ENCODE measurements at places on chromosomes 6 and 20.
A peak's percentile ranks its signal among the peaks of the same experiment; 100 is the strongest.

DNA sequence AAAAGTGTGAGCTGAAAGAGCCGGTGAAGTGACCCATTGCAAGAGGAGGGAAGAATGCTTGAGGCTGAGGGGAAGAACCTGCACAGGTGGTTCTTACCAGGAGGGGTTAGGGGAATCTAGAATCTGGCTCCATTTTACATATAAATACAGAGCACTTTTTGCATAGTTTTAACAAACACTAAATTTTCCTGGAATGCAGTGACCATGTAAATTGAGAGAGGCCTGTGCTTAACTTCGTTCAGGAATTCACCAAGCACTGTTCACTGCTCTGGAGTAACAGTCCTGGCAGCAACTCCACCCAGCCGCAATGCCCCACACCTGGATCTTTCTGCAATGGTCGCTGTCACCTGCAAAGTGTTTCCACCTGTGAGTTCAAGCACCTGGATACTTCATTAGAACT, 13.2 kb upstream of the RIPOR3 start:
- DNase-seq: no peak

- DNase-seq: no peak
These were observed 337.4 kb upstream of the PRDM1 start for GRCh38 chr6:105748737-105749161.

GRCh38 chr20:17613328-17614175, 43.7 kb downstream of the DSTN start:
- no peak for DNase-seq

DNA sequence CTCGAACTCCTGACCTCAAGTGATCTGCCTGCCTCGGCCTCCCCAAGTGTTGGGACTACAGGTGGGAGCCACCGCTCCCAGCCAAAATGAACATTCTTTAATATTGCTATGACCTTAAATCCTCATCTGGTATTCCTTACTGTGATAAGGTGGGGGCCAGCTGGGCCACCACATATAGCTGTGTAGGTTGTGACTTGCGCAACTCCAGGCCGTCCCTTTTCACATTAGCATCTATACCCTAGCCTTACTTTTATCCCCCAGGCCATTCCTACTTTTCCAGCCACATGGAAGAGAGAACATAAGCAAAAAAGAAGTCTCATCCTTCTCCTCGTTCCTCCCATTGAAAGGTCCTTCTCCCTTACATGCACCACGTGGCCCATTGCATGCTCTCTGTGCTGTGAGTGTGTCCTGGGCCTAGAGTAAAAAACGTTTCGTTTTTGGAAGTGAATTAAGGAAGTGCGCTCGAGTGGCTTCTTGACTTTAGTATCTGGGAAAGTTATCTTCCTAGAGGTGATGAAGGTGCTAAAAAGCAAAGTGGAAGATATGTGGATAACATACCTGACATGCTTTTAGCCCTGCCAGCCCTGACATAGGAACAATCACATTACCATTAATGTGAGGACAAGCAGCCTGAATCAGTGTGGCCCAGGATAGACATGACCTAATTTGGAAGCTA, 56.8 kb upstream of the KIF13A start:
- DNase-seq: no peak

GRCh38 chr20:5080384-5080877, 39.3 kb downstream of the PCNA start:
- DNase-seq: peak; percentile 17

DNA sequence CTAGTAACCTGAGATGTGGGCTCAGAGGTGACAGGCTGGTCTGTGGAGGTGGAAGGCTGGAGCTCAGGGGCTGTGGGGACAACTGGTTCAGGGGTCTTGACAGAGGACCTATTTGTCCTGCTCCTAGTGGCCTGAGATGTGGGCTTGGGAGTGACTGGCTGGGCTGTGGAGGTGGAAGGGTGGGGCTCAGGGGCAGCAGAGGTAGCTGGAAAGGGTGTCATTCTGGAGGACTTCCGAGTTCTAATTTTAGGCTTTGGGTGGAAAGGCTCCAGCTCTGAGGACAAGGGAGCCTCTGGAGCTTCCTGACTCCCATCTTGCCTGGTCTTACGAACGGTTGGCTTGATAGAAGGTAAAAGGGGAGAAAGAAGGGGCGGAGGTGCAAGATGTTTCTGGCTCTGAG, 11.5 kb downstream of the MDC1 start:
- no peak for DNase-seq

DNA sequence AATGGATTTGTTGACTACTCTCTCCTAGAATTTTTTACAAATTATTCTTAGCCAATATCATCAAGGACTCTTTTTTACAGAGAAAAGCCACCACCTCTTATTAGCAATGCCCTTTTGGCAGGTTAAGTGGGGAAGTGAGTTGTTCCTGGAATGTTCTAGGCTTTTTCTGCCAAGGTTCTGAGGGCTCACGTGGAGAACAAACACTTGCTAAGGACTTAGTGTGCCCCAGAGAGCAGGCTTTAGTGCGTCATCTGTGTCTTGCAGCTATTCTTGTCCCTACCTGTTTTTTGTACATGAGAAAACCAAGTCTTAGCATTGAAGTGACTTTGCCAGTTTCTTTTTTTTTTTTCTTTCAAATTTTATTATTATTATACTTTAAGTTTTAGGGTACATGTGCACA, 33.5 kb downstream of the CFAP61 start:
- DNase-seq: no peak

DNA sequence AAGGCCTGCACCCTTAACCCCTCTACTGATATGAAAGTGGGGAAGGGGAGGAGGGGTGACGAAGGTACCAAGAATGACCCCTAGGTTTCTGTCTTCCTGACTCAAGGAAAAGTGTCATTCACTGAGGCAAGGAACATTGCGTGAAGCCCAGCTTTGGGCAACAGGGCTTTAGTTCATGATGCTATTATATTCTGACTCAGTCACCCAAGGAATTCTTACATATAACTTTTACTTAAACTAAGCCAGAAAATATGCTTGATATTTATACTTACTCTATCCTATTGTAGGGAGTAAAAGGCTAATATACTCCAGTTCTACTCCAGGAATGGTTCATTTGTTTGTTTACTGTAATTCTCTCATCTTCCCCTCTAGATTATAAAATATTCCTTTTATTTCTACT, 60.5 kb downstream of the DOP1A start:
- no peak for DNase-seq

GRCh38 chr6:68572975-68573374, 62.1 kb upstream of the ADGRB3 start:
- DNase-seq: no peak

- no peak for DNase-seq
These were observed 14.0 kb downstream of the RREB1 start for GRCh38 chr6:7121700-7122241.

- DNase-seq: no peak
These were observed 16.8 kb downstream of the MRAP2 start for GRCh38 chr6:84050408-84050807.

DNA sequence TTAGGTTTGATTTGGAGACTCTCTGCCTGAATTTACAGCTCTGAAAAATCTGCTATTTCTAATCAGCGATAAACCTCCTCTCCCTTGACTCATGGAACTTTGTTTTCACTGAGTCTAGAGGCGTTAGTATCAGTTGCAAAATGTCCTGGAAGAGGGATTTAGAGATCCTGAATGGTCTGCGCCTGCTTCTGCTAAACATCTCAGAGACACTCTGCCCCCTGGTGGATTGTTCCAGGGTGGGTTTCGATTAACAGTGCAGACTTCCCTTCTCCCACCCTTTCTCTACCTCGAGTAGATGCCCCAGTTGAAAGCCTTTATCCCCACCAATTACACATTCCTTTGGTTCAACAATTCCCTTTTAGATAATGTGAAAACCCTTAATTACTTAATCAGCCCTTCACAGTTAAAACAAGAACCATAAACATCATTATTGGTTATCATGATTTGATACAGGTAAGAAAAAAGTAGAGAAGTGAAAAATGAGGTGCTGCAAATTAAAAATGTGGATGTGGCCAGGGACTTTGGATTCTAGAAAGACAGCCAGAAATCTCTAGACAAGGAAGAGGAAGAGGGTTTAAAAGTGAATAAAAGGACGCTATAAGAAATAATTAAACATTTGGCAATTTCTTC, 5.5 kb downstream of the HTR1B start:
- DNase-seq: peak; percentile 27

- no peak for DNase-seq
These were observed 24.5 kb downstream of the KCNK5 start for GRCh38 chr6:39204646-39205244.

GRCh38 chr6:106612671-106613416, 16.5 kb downstream of the RTN4IP1 start:
- DNase-seq: no peak

GRCh38 chr6:36443471-36444428, 950 bp downstream of the KCTD20 start:
- DNase-seq: peak; percentile 20

DNA sequence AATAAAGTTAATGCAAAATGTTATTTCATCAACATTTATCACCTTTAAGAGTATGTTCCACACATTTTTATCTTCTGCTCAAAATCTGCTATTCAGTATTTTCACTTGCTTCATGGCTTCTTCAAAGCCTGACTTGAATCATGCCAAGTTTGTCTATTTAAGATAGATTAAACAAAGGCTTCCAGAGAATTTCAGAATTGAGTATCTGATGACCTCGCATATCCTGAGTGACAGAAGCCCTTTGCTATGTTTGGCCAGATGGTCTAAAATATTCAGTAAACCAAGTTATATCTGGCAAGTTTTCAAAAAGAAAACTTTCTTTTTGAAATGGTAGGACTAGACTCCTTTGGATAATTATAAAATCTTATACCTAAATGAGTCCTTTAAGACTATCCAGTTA, 348.9 kb upstream of the KCNQ5 start:
- DNase-seq: no peak

GRCh38 chr6:14732844-14733757, 512.8 kb upstream of the JARID2 start:
- DNase-seq: no peak

GRCh38 chr6:12543953-12544352, 172.6 kb upstream of the PHACTR1 start:
- no peak for DNase-seq

DNA sequence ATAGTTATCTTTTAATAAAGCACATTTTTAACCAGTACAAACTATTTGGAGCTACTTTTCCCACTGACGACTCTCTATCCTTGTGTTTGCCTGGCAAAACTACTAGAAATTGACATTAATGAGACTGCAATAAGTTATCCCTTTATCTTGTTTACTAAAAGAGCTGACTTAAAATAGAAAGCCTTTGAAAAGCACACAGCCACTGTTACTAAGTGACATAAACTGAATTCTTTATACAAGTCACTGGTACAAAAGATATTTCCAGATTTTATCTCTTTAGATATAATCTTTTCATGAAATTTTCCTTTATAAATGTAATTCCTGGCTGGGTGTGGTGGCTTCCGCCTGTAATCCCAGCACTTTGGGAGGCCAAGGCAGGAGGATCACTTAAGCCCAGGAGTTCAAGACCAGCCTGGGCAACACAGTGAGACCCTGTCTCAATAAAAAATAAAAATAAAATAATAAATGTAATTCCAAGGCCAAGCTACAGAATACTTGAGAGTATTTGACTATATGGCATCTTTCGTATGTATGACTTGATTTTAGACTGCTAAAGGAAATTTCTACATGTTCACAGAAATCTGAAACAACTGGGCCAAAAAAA, 9.5 kb downstream of the MBOAT1 start:
- DNase-seq: no peak

DNA sequence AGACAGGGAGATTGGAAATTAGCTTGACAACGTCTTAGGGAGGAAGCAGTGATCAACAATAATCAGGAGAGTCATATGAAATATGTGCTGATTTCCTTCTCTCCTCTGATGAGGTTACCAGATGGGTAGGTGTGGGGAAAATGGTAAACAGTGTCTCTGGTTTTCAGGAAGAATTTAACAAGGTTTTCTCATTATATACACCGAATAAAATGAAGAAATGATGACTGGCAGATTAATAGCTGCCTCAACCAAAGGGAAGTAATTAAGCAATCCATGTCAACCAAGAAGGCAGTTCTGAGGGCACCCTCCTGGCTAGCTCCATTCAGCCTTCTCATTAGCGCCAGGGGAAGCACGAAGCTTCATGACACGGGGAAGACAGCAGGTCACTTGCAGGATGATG, 12.7 kb upstream of the RAMACL start:
- DNase-seq: no peak

GRCh38 chr6:25324066-25324762, 45.0 kb downstream of the CARMIL1 start:
- no peak for DNase-seq

GRCh38 chr20:11083841-11084240, 410.0 kb upstream of the JAG1 start:
- no peak for DNase-seq

- DNase-seq: no peak
These were observed 48.5 kb upstream of the CCDC167 start for GRCh38 chr6:37548067-37548674.

GRCh38 chr6:13417431-13417830, 70.0 kb downstream of the GFOD1 start:
- no peak for DNase-seq

GRCh38 chr6:153942361-153942760, 96.7 kb upstream of the OPRM1 start:
- DNase-seq: no peak

DNA sequence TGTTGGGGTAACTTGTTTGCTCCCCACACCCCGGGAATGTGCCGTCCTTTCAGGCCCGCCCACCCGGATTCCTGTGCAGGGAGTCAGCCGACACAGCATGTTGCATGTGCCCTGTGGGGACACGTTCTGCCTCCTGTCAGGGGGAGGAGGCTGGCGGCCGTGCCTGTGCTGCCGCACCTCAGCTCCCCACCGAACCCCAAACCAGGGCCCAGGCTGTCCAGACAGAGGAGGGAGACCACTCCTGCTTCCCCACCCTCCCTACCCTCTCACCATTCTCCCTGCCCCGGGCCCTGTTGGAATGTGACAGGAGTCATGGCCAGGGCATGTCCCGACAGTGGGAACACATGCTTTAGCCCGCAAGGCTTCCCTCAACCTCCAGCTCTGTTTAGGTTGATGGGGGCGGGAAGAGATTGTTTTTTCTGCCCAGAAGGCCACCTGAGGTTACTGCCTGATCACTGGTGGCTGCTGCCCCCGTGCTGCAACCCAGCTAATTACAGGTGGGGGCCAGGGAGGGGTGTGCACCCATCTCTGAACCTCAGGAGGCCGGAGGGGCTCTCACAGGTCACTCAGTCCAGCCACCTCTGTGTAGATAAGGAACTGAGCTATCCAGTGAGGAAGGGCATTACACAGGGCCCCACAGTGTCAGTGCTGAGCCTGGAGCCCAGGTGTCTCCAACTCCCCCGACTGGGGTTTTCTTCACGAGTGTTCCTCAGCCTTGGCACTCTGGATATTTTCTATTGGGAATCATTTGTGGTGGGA, 13.6 kb downstream of the LRRC73 start:
- DNase-seq: peak; percentile 20

DNA sequence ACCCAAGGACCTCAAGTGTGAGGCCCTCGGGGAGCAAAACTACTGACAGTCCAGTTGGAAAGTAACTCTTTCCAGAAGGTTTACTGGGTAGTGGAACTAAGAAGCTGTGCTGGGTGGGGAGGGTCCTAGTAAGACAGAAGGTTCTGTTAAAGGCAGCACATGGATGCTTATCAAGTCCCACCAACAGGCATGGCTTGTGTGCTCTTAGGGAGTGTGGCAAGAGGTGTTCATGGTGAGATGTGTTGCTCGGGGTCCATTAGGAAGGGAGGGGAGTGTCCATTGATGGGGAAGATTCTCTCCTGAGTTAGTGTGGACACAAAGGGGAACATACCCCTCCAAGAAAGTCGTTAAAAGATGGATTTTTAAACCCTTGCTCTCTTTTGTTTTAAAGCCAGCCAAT, 120.6 kb downstream of the LY86 start:
- no peak for DNase-seq

Data from hippocampal formation (tissue), 2 donors.